Right renal cortex interstitium (tissue), 3 donors: ENCODE measurements at places on chromosomes 16 and 17. TPM values are rescaled to one million over a fixed set of nuclear protein-coding genes. Genes with fewer than 3 reads are reported as not detected.

GRCh38 chr17:67657596-67657995 is 60.1 kb upstream of the NOL11 start:
- DNase-seq = no peak

GRCh38 chr17:10247810-10248209 is 49.4 kb upstream of the GAS7 start:
- no peak for DNase-seq

GRCh38 chr16:84990782-84991181 is 20.6 kb downstream of the ZDHHC7 start:
- DNase-seq = no peak

DNA sequence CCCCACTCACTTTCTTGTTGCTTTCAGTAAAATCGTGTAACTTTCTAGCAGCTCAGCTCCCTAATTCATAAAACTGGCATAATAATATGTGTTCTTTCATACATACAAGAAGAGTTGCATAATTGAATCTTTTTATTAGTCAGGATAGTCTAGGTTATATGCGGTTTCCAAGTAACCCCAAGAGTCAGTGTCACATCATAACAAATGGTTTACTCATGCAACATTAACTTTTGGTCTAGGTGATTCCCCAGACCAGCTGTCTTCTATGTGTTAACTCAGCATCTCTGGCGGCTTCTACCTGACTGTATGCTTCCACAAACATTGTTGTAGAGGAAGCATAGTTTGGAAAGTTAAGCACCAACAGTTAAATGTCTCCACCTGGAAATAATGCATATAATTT is 1000.4 kb downstream of the CDH11 start:
- no peak for DNase-seq

DNA sequence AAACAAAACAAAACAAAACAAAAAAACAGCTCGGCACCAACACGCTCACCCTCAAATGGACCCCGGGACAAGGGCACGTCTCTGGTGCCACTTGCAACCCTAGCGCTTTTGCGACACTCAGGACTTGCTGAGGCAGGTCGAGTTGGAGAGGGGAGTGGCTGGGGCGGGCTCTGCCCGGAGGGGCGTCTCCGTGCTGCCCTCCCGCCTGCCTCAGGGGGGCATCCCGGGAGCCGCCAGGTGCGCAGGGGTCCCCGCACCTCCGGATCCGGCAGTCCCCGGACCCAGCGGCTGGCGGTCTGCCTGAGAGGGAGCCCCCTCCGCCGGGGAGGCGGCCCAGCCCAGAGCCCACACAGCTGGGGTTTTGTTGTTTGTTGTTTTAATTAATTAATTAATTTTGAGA is at the start of gene SLC52A1:
Gene SLC52A1 (minus strand): TSS at position 112 of the 400 bp plus-strand sequence. CDS start 820 bp downstream, outside the sequence.
- DNase-seq = no peak

CA7 gene
- 0.24 TPM for polyA plus RNA-seq

TSPAN10 gene
- polyA plus RNA-seq = 2.3 TPM
